ENCODE measurements at places on chromosomes 2 and 18. TPM values are rescaled to one million over a fixed set of nuclear protein-coding genes. Genes with fewer than 3 reads are reported as not detected.

MRPS5 gene
- 43.3 TPM for total RNA-seq

CDK5R2 gene
- not detected for total RNA-seq

CIB4 gene
- total RNA-seq, result not detected

ZNF385B gene
- 0.16 TPM for total RNA-seq

ACTR3 gene
- 265 TPM for total RNA-seq

SERPINB4 gene
- total RNA-seq, result not detected

UGT1A9 gene
- total RNA-seq, result not detected

GPD2 gene
- total RNA-seq, result 21.8 TPM

HOXD8 gene
- total RNA-seq, result not detected

GPR55 gene
- not detected for total RNA-seq

UCN gene
- total RNA-seq, result 4.1 TPM

MTCL1 gene
- 56.9 TPM for total RNA-seq

CYP1B1 gene
- total RNA-seq, result 137 TPM

ST8SIA5 gene
- total RNA-seq, result 0.76 TPM

RAD51AP2 gene
- total RNA-seq, result not detected

CRACDL gene
- total RNA-seq, result 1.3 TPM

SMIM21 gene
- not detected for total RNA-seq

HRH4 gene
- total RNA-seq, result not detected

CHRND gene
- total RNA-seq, result not detected

POU3F3 gene
- total RNA-seq, result 35.5 TPM

MROH2A gene
- not detected for total RNA-seq

BOK gene
- 47.5 TPM for total RNA-seq

SLC66A2 gene
- 38.6 TPM for total RNA-seq

EFR3B gene
- total RNA-seq, result 1.0 TPM

TGFBRAP1 gene
- 21.2 TPM for total RNA-seq

DPYSL5 gene
- total RNA-seq, result not detected

TCF7L1 gene
- total RNA-seq, result 31.8 TPM

AQP12A gene
- not detected for total RNA-seq

CSRNP3 gene
- total RNA-seq, result 1.9 TPM

ANKRD30BL gene
- total RNA-seq, result not detected

SCYGR4 gene
- not detected for total RNA-seq

ZSWIM2 gene
- total RNA-seq, result not detected

FAM124B gene
- not detected for total RNA-seq

ALLC gene
- total RNA-seq, result not detected

IL1RL1 gene
- not detected for total RNA-seq

Measured in osteocyte (in vitro differentiated cells).